MM.1S (cell line): ENCODE measurements at places on chromosomes 2 and 18.
A peak's percentile ranks its signal among the peaks of the same experiment; 100 is the strongest.

DNA sequence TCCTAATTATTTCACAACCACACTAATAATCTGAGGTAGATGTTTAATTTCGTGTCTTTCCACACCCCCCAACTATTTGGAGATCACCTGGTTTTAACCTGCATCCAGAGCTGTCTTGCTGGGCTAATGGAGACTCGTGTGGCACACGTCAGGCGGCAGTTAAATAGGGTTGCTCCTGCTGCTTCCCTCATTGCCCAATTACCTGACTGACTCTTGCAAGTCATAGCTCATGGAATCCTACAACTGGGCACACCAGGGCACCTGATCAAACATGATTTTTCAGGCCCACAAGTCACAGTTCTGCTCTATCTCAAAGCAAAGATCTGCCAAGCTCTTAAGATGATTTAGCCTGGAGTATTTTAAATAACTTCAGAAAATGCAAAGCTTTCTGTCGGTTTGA lies 1430.4 kb upstream of the ACVR2A start:
- no peak for DNase-seq

DNA sequence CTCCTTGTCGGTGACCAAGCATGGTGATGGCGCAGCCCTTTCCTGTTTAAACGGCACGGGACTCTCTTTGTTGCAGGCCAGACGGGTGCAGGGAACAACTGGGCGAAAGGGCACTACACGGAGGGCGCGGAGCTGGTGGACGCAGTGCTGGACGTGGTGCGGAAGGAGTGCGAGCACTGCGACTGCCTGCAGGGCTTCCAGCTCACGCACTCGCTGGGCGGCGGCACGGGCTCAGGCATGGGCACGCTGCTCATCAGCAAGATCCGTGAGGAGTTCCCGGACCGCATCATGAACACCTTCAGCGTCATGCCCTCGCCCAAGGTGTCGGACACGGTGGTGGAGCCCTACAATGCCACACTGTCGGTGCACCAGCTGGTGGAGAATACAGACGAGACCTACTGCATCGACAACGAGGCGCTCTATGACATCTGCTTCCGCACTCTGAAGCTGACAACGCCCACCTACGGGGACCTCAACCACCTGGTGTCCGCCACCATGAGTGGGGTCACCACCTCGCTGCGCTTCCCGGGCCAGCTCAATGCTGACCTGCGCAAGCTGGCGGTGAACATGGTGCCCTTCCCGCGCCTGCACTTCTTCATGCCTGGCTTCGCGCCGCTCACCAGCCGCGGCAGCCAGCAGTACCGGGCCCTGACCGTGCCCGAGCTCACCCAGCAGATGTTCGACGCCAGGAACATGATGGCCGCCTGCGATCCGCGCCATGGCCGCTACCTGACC lies 17.1 kb downstream of the TUBB6 start:
- DNase-seq = no peak

DNA sequence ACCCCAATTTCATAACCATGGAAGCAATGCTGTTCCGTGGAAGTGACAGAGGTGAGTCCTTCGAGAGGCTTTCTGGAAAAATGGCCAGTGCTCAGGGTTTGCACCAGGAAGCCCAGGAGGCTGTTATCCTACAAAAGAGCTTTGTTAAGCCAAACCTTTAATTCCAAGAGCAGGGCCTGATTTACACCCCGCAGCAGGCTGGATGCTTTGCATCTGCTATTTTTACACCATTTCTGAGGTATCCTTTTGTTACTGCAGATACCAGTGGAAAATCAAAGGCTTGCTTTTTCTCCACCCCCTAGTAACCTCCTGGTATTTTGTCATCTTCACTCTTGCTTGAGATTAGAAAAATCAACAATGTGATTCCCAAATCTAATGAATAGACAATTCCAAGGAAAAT lies 380.6 kb downstream of the SOX11 start:
- no peak for DNase-seq

DNA sequence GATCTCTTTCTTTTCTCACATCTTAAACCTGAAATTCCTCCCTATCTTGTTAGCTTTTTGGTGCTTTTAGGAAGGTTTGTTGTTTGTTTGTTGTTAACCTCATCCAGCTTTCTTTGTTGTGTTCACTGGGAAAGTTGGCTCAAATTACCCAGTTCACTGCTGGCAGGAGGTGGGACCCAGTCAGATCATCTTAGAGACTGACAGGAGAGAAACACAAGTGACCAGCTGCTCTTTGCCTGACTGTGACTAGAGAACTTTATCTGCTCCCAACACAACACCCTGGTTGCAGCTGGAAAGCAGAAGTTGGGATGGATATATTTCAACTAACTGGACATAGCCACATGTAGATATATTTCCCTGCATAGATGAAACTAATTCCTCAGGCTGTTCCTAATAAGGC lies 10.0 kb downstream of the MAPK4 start:
- DNase-seq = no peak

- no peak for DNase-seq
Measured at GRCh38 chr2:197209246-197209645, 101.3 kb downstream of the ANKRD44 start.

GRCh38 chr2:25132299-25132635 lies 36.1 kb downstream of the POMC start:
- DNase-seq = no peak

DNA sequence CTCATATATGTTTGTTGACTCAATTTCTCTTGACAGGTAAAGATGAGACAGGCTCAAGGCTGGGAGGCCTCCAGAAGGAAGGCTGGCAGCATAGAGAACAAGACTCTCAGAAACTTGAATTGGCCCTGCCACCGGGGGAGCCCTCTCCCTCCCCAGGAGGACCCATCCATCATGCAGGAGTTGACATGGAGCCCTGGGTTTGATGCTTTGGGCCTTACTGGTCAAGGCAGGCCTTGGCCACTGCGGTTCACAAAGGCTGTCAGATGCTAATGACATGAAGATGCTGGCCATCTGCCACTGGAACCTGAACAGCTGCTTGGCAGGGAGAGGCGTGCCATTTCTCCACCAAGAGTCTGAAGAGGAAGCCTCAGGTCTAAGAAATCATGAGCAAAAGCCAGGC lies 193.6 kb downstream of the MTCL1 start:
- no peak for DNase-seq

GRCh38 chr2:9341337-9341887 lies 81.9 kb downstream of the ITGB1BP1 start:
- no peak for DNase-seq

GRCh38 chr2:878245-878930 lies 72.3 kb upstream of the SNTG2 start:
- DNase-seq = no peak

DNA sequence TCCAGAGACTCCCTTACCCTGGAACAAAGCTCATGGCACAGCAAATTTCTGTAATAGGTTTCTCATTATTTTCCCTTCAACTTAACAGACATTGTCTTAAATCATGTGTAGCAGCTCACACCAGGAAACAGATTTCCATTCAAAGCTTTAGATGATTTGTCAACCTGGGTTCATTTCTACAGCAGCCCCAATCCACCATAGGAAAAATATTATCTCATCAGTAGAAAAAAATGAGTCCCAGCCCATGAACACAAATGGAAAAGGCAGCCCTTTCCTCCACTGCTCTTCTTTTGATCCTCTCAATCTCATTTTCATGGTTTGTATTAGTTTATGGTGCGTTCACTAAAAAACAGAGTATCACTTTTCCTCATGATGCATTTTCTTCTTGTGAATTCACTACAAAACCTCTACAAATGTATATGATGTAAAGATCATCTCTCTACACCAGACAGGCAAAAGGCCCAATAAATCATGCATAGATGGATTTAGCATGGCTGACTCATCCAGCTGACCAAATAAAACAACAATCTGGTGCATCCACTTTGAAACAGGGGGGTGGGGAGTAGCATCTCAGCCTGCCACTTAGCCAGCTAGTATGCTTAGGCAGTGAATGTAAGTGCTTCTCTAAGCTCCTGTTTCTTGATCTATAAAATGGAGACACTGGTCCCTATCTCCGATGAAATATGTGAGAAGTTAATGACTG lies 78.6 kb downstream of the SATB2 start:
- DNase-seq = no peak

DNA sequence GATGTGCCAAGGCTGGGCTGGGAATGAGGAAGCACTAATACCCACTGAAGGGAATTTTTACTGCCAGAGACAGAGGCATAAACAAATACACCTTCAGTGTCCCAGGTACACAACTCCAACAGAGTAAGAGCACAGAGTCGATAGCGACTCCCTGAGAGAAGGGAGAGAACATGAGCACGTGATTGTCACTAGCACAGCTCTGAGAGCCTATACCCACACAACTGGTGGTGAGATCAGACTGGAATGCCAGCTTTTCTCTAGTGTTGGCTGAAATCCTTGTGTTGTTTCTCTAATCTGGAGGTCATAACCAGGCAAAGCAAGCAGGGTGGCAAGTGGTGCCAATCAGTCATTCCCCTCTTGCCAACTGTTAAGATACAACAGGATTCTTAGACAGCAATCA lies 377.2 kb downstream of the CNTNAP5 start:
- DNase-seq = no peak

- no peak for DNase-seq
Measured at GRCh38 chr2:195117011-195117410, 540.0 kb upstream of the SLC39A10 start.

GRCh38 chr2:54979321-54980044 lies 70.8 kb downstream of the RTN4 start:
- DNase-seq = no peak

DNA sequence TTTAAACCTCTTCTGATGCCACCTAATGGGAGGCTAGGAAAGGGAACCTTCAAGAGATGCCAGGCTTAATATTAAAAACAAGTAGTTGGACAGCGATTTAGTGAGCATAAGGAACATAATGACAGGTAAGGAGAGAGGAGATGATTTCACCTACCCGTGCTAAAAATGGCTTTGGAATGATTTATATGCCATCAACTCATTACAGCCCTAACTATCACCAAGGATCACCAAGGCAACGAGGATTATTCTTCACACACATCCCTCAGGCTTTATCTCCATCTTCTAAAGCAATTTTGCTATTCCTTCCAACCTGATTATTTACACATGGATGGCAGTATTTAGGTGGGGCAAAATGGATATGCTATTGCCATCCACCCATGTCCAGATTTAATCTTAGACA lies 237.8 kb downstream of the DCC start:
- no peak for DNase-seq

DNA sequence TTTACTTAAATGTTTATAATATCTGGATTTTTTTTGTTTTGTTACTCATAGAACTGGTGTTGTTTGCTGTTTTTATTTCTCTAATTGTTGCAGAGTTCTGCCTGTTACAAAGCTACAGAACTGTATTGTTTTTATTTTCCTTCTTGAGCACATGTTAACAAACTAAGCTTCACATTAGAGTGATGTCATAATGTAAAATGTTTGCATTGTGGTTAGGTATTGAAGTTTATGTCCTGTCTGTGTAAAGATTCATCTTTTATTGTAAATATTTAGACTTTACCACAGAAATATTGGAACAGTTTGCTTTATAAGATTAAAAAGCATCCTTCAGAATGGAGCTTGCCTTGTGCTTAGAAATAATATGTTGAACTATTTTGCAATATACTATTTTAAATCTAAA lies 67.7 kb downstream of the CLIP4 start:
- no peak for DNase-seq

- no peak for DNase-seq
Measured at GRCh38 chr18:48974304-48975119, 23.7 kb upstream of the SMAD7 start.

DNA sequence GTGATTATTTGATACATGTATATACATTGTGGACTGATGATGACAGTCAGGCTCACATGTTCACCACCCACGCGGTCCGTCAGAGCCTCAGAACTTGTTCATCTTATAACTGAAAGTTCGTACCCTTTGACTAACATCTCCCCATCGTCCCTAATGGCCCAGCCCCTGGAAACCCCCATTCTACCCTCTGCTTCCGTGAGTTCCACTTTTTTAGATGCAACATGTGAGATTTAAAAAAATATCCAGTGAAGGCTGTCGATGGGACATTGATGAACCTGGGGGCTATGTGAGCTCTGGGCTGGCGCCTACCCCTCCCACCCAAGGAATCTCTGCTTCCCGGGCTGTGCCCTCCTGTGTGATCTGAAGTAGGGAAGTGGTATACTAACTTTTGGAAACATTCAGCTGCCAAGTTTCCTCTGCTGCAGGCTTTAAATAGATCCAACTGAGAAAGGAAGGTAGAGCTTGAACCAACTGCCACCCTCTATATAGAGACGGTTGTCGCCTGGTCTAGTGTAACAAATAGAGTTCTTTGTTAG lies 163.8 kb downstream of the FAM210A start:
- DNase-seq = no peak

DNA sequence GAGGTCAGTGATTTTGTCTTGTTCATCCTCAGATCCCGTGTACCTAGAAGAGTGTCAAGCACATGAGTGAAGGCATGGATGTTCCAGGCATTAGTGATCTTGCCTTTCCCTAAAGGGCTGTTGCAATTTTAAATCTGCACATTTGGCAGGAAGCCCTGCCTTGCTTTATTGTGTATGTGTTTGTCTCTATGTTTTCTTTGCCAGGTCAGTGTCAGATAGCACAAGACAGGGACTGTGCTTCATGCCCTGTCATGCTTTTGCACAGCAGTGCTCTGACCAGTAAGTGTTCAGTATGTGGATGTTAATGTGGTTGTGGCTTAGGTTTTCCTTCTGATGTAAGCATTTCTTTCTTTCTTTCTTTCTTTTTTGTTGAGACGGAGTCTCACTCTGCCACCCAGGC lies 131.5 kb downstream of the RGPD3 start:
- DNase-seq = no peak

DNA sequence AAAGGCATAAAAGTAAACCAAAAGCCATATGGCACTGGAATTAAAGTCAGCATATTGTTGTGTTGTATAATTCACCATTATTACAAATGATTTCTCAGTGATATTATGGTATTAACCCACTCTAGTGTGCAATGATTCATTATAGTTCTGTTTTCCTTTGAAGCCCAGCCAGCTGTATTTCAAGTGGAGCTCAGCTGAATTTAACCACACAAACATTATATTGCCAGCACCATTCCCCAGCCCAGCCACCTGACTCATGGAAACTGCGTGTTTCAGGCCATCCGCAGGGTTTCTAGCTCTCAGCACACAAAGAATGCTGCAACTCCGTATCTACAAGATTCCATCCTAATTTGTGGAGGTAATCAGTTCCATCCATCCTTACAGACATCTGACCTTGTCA lies 166.8 kb upstream of the CHAC2 start:
- DNase-seq = no peak

DNA sequence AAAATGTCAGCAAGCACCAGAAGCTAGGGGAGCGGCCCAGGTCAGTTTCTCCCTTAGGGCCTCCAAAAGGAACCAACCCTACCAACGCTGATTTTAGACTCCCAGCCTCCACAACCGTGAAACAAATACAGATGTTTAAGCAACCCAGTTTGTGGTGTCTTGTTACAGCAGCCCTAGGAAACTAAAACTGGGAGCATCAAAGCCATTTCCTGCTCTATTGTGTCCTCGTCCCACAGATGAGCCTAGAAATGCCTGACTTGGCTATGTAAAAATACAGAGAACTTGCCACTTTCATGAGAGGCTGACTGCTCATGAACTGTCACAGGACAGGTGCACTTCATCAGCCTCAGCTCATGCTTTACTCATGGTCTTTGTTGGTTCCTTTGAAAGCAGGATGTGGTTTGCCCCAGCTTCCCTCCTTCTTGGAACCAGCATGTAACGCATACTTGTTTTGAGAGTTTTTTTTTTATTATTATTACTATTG lies 97.6 kb upstream of the SLC39A10 start:
- peak; percentile 98 for DNase-seq

GRCh38 chr18:23883277-23883790 lies 131.2 kb upstream of the TTC39C start:
- DNase-seq = no peak
